ENCODE measurements at places on chromosomes 3 and 15.

GRCh38 chr15:78907577-78907976, 34.9 kb downstream of the MORF4L1 start:
- DNase-seq = no peak

DNA sequence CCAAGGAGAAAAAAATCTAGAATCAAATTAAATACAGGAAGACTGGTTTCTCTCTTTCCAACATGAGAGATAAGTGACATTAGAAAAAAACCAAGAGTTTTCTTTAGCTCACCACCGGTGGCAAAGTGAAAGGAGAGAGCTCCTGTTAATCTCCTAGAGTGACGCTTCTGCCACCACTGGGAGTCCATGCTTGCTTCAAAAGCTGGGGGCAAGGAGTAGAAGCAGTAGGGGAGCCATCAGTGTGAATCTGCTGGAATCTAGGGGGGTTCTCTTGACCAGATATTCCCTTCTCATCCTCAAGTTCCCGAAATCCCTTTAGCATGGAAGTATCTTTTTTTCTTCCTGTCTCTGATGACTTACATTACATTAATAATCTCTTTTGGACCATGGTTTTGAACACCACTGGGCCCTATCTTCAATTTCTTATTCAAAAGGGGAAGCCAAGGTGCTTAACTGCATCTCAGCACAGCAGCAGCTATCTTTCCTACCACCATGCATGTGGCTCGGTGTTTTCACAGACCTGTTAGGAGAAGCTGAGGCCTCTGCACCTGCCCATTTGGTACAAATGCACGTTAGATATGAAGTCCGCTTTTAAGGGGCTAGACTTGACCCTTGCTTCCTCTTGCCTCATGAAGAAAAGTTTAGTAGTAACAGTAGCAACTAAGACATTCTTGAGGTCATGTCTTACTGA, 6.6 kb upstream of the ICE2 start:
- DNase-seq = no peak

GRCh38 chr3:23235264-23235663, 32.1 kb downstream of the UBE2E2 start:
- no peak for DNase-seq

GRCh38 chr15:31341496-31342195, 15.0 kb downstream of the KLF13 start:
- peak; percentile 35 for DNase-seq

DNA sequence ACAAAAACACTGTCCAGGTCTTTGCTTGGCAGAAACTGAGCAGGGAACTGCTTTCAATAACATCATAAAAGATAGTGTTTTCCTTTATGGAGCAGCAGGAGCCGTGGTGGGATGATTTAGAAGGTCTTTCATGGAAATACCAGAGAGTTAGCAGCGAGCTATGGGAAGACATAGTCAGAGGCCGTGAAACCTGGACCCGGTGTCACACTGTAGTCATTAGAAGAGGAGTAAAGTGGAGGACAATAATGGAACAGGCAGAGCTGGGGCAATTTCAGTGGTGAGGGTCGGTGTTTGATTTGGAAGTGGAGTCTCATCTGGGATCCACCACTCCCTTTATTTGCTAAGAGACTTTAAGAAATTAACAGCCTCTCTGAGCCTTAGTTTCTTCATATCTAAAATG, 57.5 kb downstream of the GHSR start:
- DNase-seq = no peak

GRCh38 chr3:73637042-73637441, 12.3 kb upstream of the PDZRN3 start:
- DNase-seq = no peak

GRCh38 chr3:109177908-109178307, 41.4 kb downstream of the C3orf85 start:
- DNase-seq = no peak

DNA sequence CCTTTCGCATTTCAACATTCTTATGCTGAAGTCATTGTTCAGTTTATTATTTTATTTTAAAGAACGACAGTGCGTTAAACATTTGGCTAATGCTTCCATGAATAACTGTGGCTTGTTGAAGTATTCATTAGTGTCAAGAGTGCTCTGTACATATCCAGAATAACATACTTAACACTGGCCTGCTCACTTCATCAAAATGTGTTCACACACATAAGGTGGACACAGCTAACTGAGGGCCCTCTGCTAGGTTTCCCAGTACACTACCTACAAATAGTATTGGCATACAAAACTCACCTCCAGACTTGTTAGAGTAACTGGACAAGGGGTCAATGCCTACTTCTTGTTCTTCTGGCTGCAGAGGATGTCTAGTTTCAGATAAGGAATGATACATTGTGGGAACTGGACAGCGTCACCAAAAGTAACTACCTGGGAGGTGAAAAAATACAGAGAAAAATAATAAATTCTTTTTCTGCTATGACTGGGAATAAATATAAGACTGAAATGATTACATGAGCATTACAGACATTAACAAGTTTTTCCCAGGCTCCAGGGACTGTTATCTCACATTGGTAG, 234.2 kb downstream of the TBC1D5 start:
- DNase-seq = no peak

DNA sequence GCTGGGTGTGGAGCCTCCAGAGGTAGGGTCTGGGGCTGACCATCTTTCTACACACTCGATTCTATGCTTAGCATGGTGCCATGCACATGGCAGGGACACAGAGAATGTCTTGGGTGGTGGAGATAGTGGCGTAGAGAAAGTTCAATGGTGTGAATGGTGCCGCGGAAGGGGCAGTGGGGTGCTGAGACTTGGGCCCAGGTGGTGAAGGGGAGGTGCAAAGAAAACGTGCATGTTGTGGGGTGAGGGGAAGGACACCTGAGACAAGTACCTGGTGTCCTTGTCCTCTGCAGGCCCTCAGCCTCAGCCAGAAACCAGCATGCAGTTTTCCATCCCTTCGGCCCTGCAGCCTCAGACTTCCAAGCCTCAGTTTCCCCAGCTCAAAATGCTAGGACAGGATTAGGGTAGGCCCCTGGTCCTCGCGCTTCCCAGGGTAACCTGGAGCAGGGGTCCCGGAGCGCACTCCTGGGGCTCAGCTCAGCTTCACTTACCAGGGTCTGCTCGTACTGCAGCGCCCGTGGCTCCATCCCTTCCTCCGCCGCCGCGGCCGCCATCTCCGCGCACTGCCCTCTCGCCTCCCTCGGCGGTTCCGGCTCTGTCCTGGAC, 375 bp downstream of the CLCN2 start:
- no peak for DNase-seq

DNA sequence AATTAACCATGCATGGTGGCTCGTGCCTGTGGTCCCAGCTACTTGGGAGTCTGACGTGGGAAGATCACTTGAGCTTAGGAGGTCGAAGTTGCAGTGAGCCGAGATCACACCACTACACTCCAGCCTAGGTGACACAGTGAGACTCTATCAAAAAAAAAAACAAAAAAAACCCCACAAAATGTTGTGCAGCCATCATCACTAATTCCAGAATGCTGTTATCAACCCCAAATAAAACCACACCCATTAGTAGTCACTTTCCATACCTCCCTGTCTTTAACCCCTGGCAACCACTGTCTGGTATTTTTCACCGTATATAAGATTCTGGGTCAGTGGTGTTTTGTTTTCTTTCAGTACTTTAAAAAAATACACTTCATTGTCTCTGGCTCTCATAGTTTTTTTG, 16.6 kb downstream of the HMCES start:
- no peak for DNase-seq

DNA sequence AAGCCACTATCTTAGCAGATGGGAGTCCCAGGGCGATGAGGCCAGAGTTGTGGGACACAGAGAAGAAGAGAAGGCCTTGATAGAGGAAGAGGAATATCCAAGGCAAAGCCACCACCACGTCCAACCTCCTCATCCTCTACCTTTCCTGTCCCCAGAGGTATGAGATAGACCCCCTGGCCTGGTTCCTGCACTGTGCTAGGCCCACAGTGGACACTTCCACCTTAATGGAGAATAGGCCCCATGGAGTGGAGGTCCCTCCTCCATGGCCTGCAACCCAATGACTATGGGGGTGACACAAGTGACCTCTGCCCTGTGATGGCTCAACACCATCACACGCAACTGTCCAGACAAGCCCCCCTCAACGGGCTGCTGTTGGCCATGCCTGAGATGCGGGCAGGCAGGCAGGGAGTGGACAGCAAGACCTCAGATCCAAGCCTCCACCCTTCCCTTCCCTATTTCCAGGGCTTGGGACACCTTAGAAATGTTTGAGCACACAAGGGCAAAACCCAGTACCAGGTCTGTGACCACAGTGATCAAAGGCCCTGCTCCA, 36.8 kb downstream of the GRAMD2A start:
- DNase-seq = no peak

GRCh38 chr15:60809375-60809774, 330.4 kb upstream of the ICE2 start:
- DNase-seq = no peak

GRCh38 chr3:11634081-11634635, 9.6 kb downstream of the VGLL4 start:
- DNase-seq = no peak

DNA sequence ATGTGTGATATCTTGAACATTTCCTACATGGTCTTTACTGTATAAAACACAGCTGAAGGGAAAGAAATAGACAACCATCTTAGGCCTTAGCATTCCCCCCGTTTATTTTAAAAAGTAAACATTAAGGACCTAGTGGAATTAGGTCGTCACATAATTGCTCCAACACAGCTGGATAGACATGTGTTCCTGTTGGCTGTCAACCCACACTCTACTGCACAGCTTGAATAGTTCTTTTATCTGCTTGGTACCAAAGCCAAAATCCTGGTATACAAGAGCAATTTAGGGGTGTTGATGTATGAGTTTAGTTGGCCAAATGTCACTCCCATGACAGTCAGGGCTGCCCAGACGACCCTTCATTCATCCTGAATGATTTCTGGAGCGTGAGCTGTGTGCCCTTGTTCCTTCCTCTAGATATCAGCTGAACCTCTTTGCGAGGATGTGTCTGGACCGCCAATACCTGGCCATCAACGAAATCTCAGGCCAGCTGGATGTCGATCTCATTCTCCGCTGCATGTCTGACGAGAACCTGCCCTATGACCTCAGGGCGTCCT, 179.7 kb downstream of the ITPR1 start:
- no peak for DNase-seq
